ENCODE measurements at places on chromosomes 7 and 10.

- DNase-seq = no peak
Observed at GRCh38 chr10:27774831-27775230, 29.2 kb upstream of the MKX start.

- DNase-seq = no peak
Observed at GRCh38 chr10:33428682-33429081, 94.2 kb upstream of the NRP1 start.

DNA sequence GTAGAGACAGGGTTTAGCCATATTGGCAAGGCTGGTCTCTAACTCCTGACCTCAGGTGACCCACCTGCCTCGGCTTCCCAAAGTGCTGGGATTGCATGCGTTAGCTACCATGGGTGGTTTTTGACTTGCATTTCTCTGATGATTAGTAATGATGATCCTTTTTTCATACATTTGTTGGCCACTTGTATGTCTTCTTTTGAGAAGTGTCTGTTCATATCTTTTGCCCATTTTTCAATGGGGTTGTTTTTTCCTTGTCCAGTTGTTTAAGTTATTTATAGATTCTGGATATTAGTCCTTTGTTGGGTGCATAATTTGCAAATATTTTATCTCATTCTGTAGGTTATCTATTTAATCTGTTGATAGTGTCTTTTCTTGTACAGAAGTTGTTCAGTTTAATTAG lies 4.3 kb upstream of the OR13A1 start:
- no peak for DNase-seq

- no peak for DNase-seq
Observed at GRCh38 chr7:78006063-78006755, 207.6 kb downstream of the PHTF2 start.

GRCh38 chr10:31467791-31468535 lies 148.9 kb downstream of the ZEB1 start:
- DNase-seq = no peak

DNA sequence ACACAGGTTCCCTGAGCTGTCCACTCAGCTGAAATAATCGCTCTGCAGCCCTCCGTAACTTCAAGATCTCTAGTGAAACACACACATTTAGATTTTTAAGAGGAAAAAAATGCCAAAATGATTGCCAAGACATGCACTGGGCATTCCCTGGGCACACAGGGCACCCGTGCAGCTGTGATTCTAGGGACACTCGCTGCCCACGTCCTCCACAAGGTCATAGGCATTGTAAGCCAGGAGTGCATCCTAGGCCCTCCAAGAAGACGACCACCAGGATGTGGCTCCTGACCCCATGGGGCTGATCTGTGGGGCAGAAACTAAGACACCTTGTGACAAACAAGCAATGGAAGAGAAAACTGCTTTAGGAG lies 563.3 kb downstream of the PTPRN2 start:
- no peak for DNase-seq
